ENCODE measurements at places on chromosomes 12 and 14. TPM values are rescaled to one million over a fixed set of nuclear protein-coding genes. Genes with fewer than 3 reads are reported as not detected.

Gene PIWIL1
- total RNA-seq, result not detected

Gene OASL
- total RNA-seq, result 34.2 TPM

Gene IFI27L2
- 91.3 TPM for total RNA-seq

Gene MYRFL
- not detected for total RNA-seq

Gene MGAT4C
- total RNA-seq, result not detected

Gene RNASE7
- total RNA-seq, result not detected

Gene CD69
- 82.4 TPM for total RNA-seq

GRCh38 chr12:93002293-93003054, 73.4 kb upstream of the EEA1 start:
- no peak for DNase-seq

- DNase-seq, result no peak
These were observed 170.7 kb upstream of the MYL2 start for GRCh38 chr12:111091051-111091450.

- DNase-seq, result no peak
These were observed 15.1 kb downstream of the CD9 start for GRCh38 chr12:6215120-6215807.

DNA sequence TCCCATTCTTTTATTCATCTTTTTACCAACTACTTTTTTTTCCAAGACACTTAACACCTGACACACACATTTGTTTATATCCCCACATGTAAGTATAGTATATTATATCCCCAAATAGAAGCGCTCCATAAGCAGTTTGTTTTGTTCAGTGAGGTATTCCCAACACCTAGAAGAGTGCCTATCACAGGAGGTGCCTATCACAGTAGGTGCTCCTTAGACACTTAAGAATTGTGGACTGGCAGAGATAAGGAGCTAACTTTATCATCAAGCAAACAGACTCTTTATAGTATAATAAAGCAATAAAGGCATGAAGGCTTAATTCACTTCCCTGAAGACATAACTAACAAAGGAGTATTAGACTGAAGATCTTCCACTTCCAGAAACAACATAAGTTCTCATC, 29.1 kb downstream of the OSBPL8 start:
- DNase-seq, result no peak

DNA sequence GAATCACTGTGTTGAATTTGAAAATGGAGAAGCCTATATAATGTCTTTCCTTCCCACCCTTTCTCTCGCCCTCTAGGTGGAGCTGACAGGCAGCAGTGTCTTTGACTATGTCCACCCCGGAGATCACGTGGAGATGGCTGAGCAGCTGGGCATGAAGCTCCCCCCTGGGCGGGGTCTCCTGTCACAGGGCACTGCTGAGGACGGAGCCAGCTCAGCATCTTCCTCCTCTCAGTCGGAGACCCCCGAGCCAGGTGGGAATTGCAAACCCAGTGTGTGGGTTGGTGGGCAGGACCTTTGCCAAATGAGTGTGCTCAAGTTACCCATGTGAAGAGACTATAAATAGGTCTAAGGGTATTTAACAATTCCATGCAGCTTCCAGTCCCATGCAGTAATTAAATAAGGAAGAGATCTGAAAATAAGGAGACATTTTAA, 274.7 kb downstream of the EGLN3 start:
- DNase-seq, result no peak

GRCh38 chr14:52342849-52343596, 28.9 kb downstream of the PTGER2 start:
- no peak for DNase-seq

DNA sequence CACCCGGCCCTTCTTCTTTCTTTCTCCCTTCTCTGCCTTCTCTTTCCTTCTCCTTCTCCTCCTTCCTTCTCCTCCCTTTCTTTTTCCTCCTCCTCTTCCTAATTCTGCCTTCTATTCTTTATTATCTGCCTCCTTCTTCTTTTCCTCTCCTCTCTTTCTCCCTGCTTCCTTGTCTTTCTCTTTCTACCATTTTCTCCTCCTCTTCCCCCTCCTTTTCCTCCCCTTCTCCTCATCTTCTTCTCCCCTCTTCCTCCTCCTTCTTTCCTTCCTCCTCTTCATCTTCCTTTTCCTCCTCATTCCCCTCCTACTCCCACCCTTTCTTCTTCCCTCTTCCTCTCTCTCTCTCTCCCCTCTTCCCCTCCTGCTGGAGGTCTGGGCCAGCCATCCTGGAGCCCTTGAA, 294.9 kb upstream of the CRY1 start:
- no peak for DNase-seq

DNA sequence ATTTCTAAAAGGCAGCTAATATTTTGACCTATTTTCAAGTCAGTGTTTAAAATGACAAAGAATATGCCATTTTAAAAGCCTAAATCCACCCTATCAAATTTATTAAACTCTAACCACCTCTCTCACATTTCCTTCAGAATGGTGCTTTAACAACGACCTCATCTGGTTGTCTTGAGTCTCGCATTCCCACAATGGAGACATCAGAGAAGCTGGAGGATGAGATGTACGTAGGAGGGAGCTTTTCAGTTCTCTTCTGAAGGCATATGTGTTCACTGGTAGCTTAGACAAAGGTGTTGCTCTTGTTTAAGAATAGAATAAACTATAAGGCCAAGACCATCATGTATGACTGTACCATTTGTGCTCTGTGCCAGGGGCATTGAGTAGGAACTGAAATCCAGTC, 82.9 kb downstream of the BCL2L14 start:
- DNase-seq, result no peak

GRCh38 chr12:57630891-57631433, 2.0 kb downstream of the B4GALNT1 start:
- no peak for DNase-seq

DNA sequence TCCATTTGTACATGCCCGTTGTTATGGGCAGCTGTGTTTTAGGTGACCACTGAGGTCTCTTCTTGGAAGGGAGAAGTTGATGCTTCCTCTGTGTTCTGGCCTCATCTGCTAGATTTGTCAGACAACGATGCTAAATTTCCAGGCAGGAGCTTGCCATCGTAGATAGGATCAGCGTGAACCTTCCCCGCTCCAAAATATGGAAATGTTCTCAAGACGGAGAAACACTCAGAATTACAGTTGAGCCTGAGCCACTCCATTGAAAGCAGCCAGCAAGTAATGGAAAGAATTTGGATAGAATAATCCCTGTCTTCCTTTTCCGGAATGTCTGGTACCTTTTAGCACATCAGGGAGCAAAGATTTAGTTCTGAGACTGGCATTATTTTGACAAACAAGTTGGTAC, 34.8 kb downstream of the TUNAR start:
- DNase-seq, result no peak

DNA sequence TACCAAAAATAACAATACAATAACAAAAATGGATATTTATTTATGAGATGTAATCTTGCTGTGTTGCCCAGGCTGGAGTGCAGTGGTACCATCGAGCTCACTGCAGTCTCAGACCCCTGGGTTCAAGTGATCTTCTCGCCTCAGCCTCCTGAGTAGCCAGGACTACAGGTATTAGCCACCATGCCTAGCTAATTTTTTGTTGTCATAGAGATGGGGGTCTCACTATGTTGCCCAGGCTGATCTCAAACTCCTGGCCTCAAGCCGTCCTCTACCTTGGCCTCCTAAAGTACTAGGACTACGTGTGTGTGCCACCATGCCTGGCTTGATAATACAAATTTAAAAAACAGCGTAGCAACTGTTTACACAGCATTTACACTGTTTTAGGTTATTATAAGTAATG, 23.1 kb downstream of the ARHGAP5 start:
- no peak for DNase-seq

DNA sequence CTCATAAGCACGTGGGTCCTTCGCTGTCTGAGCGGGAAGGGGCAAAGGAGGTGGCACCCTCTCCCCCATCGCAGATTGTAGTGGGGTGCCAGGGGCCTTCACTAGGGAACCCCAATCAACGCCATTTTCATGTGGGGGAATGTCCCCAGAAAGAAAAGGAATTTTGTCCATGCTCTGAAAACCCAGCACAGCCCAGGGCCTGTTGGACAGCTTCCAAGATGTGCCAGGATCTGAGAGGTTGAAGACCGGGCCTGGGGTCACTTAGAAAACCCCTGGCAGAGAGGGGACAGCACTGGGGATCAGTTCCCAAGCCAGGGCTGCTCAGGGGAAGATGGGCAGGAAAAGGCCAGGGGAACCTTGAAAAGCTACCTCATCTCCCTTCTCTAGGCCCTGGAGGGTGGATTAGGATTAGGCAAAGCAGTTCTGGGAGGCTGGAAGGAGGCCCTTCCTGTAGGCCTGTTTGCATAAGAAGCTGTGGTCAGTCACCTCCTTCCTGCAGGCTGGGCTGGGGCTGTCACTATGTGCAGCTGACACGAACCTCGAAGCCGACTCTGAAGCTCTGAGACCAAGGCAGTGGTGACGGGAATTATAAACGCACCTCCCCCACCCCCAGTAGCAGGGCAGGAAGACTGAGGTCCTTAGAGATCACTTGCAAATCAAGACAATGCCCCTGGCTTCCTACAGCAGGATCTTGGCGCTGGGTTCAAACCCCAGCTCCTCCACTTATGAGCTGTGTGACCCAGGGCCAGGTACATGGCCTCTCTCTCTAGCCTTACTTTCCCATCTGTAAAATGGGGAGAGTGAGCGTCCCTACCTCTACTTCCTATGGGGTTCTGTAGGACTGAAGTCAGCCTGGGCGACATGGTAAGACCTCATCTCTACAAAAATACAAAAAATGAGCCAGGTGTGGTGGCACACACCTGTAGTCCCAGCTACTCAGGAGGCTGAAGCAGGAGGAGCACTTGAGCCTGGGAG, 29.0 kb downstream of the TESC start:
- DNase-seq, result no peak

GRCh38 chr12:99444859-99445316, 202.7 kb upstream of the GARIN6 start:
- DNase-seq, result no peak

DNA sequence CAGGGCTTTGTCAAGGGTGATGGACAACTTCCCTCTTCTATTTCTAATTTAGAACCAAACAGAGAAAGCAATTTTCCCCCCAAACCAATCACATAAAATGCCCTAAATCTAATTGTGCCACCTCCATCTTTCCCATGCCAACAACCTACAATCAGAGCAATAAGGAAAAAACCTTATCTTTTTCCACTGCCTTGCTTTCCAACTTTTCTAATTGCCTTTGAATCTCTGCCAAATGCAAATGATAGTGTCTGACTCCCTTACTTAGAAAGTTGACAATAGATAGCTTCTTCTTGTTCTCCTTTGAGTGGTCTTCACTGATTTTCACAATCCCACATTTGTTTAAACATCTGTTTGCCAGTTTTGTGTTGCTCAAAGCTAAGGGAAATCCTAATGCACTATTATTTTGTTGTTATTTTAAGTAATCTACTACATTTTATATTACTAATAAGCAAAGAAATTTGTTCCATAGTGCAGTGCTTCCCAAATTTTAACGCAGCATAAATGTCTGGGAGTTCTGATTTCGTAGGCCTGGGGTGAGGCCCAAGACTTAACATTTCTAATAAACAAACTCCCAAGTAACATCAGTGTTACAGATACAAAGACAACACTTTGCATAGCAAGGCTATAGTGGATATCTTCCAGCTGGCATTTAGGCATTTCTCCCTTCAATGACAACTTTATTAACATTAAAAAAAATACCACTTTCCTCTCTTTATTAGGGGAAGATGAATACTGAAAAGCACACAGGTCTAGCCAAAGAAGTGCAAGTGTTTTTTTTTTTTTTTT, 696.3 kb upstream of the USP15 start:
- DNase-seq, result no peak

GRCh38 chr12:123914726-123915333, 57.8 kb downstream of the CCDC92 start:
- no peak for DNase-seq

DNA sequence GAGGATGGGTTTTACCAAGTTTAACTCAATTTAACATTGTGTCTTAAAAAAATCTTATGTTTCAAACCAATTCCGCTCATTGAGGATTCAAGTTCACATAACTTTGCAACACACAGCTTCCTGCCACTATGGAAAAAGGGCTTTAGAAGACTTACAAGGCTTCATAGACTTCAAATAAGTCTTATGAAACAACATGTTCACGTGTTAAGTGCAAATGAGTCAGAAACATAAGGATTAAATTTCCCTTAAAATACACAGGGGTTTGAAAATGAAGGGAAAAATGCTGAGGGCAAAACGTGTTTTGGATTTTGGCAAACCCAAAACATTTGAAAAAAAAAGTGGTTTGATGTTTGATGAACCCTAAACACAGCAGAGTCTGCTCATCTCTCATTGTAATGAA, 364.8 kb downstream of the BMP4 start:
- DNase-seq, result no peak

GRCh38 chr14:89678768-89679167, 261.7 kb upstream of the FOXN3 start:
- no peak for DNase-seq
